HFFc6 (cell line): ENCODE measurements at places on chromosomes 2 and 18.

DNA sequence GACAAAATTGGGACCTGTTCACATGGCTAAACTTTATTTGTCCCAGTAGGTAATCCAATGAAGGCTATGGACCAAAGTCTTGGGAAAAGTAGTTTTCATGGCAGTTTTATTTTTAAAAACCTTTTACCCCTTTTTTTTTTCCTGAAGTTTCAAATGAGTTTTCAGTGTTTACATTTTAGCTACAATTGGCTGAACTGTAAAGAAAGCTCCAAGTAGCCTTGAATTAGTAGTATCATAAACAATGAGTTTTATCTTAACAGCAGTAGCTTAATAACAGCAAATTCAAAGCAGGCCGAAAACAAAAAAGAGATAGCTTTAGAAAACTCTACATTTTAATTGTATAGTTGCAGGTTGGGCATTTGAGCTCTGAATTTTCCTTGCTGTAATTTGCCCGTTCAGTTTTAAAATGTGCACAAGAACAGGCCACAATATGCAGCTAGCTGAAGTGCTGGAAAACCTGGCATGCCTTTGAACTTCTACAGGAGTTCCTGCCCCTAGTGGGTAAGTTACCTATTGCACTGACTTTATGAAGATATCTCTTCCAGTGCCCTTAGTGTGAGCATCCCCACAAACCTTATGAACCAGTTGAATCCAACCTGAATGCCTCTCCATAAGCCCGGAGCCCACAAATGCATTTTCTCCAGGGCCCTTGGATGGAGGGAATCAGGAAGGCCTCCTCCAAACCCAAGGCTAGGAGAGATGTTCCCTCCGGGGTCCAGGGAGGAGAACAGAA lies 106.7 kb downstream of the XRCC5 start:
- peak; percentile 30 for DNase-seq

GRCh38 chr2:98175811-98176210 lies 88.8 kb downstream of the VWA3B start:
- no peak for DNase-seq

DNA sequence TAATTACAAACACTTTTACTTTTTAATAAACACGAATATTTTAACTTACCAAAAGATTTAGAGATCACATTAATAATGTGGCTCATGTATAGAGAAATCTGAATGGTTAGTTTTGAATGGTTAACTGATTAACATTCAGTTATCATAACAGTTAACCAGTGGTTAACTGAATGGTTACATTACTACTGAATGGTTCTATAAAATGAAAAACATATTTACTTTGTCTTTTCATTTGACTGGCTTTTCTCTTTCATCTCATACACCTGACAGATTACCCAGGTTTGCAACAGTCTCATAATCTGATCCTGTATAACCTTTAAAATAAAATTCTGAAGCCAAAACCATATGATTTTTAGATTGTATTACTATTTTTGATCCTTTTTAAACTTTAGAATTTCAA lies 91.9 kb downstream of the EPB41L5 start:
- DNase-seq, result no peak

DNA sequence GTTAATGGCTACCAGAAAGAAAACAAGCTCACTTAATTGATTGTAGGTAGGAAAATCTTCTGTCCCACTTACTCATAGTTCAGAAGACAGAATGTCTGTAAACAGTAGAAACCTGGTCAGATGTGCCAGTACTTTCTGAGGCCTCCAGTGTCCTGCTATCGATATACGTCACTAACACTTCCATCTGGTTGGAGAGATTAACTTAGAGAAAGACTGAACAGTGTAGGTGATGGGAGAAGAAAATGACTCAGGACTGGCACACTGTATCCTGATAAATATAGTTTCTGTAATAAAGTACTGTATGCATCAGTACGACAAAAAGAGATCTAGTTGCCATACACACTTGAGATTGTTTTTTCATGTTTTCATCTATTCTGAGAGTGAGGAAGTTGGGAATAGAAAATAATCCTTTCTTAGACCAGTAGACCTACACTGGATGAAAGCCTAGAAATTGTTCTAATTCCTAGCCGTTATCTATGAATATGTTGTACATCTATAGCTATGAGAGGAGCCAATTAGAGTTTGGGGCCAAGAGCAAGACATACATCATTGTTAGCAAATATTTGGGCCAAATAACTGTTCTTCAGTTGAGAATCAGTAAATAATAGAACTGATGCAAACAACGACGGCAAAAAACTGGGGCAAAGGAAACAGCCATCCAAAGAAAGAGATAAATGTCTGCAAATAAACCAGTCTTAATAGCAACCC lies 105.9 kb downstream of the NAT8 start:
- no peak for DNase-seq

DNA sequence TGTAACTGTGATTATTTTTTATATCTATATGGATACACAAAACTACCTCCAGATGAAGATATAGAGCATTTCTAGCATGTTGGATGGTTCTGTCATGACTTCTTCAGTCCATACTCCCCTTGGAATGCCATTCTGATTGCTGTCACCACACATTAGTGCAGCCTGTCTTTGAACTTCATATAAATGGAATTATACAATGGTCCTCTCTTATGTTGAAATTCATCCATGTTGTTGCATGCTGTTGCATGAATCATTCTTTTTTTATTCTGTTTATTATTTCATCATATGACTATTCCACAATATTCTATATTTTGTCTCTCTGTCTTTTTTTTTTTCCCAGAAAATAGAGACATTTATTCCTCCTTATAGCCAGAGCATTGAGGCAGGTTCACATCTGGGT lies 74.1 kb downstream of the OSBPL6 start:
- DNase-seq, result no peak

- DNase-seq, result peak; percentile 54
Measured at GRCh38 chr18:46035696-46036680, 36.1 kb downstream of the PSTPIP2 start.

GRCh38 chr2:96498021-96498431 lies 7.1 kb downstream of the NEURL3 start:
- DNase-seq, result no peak

- DNase-seq, result no peak
Measured at GRCh38 chr2:239548451-239548871, 147.6 kb upstream of the HDAC4 start.

GRCh38 chr2:202249521-202250253 lies 11.3 kb upstream of the SUMO1 start:
- DNase-seq, result no peak

- DNase-seq, result no peak
Measured at GRCh38 chr2:188810586-188810985, 163.6 kb upstream of the COL3A1 start.

DNA sequence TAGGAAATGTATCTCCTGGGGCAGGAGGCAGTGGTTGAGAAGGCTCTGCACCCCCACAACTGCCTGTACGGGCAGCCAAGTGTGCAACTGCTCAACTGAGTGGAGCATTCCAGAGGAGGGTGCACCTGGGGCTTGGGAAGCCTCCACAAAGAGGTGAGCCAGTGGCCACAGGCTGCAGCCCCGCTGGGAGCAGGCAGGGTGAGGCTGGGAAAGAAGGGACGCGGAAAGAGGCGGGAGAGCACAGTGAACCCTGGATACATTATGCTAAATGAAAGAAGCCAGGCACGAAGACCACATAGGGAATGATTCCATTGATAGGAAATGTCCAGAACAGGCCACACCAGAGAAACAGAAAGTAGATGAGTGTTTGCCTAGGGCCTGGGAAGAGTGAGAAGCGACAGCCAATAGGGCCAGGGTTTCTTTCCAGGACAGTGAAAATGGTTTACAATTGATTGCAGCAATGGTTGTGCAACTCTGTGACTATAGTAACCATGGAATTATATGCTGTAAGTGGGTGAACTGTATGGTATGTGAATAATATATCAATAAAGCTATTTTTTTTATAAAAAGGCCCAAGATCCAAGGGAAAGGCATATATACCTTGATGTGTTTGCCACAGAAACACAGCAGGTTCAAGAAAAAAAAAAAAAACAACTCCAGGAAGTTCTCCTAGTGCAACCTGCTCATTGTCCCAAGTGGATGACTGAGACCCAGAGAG lies 82.4 kb downstream of the DDX1 start:
- DNase-seq, result peak; percentile 25

DNA sequence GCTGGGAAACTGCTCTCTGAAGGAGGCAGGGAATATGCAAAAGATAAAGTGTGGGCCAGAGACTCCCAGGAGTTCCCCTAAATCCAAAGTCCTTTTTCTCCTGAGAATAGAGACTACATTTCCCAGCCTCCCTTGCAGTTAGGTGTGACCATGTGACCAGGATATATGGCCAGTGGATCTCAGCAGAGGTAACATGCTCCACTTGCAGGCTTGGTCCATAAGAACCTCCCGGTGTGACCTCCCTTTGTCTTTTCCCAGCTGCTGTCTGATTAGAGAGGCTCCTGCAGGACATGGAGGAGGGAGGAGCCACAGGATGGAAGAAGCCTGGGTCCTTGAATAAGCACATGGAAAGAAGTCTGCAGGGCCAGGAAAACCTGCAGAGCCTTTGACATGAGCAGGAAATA lies 76.2 kb downstream of the TGFA start:
- no peak for DNase-seq

GRCh38 chr18:63237881-63238692 lies 81.5 kb downstream of the BCL2 start:
- peak; percentile 73 for DNase-seq

DNA sequence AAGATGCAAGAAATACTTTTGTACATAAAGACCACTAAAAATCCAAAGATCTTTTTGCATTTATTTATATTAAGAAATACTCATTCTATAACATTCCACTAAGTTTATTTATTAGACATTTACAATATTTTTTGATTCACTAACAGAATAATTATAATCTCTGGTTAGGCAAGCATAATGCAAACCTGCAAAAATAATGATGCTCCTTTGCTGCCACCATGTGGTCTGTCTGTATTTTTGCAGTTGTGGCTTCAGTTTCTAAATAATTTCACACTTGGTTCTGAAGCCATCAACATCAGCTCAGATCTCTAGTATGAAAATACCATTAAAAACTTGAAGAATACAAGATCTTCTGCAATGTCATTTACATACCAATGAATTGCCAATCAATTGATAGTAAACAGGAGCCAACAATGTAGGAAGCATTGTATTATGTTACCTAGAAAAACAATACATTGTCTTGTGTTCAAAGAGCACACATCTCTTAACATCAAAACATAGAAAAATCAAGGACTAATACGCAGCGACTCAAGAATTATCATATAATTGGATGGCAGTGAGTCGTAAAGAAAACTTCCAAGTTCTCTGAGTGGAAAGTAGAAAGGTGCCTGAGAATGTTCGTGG lies 28.8 kb upstream of the WDR75 start:
- peak; percentile 58 for DNase-seq

GRCh38 chr2:101969723-101970122 lies 22.0 kb upstream of the IL1R2 start:
- no peak for DNase-seq

- DNase-seq, result no peak
Measured at GRCh38 chr2:35447821-35448220, 907.8 kb upstream of the CRIM1 start.

DNA sequence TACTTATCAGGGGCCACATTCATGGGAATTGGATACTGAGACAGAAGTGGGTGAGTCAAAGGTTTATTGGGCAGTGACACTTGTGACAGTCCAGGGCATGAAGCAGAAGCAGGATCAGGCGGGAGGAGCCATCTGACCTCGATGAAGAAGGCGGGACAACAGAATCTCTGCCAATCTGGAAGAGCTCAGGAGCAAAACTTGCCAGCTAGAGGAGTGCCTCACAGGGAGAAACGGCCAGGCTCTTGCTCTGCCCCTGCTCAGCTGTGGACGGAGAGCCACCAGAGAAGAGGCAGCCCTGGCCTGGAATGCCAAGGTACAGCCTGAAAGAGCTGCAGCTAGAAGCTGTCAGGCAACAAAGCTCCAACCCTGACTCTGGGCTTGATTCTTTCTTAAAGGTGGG lies 16.9 kb downstream of the DAW1 start:
- DNase-seq, result no peak

DNA sequence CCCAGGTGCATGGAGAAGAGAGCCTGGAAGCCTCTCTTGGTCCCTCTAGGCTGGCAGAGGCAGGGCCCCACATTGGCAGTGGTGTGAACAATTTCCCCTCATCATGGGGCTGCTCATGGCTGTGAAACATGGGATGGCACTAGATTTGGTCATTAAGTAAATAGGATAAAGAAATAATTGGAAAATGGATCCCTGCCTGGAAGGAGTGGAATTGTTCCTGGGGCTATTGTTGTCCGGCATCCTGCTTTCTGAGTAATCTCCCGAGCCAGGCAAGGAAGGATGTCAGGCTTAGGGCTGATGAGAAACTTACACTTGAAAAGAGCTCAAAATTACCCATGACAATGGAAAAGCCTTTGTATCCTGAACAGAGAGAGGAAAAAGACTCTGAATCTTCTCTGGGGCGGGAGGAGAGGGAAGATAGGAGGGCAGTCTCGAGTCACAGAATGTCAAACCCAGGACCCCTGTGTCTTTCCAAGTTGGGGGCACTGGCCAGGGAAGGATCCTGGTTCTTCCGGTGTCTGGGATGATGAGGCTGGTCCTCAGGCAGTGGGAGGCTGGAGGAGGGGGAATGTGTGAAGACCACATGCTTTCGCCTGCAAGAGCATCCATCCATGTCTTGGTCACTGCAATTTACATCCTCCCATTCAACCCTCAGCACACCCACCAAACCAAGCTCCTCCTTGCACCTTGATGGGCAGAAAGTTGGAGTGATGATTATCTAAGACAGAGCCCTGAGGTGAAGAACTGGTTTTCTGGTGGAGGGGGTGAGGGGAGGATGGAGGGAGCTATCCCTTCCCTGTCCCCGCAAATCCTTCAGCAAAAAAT lies 27.1 kb upstream of the STEAP3 start:
- DNase-seq, result peak; percentile 66

- no peak for DNase-seq
Measured at GRCh38 chr2:240133401-240133800, 2.7 kb downstream of the COPS9 start.

- no peak for DNase-seq
Measured at GRCh38 chr2:209719034-209719433, 52.6 kb upstream of the UNC80 start.

- no peak for DNase-seq
Measured at GRCh38 chr2:43045866-43046265, 180.5 kb downstream of the ZFP36L2 start.

DNA sequence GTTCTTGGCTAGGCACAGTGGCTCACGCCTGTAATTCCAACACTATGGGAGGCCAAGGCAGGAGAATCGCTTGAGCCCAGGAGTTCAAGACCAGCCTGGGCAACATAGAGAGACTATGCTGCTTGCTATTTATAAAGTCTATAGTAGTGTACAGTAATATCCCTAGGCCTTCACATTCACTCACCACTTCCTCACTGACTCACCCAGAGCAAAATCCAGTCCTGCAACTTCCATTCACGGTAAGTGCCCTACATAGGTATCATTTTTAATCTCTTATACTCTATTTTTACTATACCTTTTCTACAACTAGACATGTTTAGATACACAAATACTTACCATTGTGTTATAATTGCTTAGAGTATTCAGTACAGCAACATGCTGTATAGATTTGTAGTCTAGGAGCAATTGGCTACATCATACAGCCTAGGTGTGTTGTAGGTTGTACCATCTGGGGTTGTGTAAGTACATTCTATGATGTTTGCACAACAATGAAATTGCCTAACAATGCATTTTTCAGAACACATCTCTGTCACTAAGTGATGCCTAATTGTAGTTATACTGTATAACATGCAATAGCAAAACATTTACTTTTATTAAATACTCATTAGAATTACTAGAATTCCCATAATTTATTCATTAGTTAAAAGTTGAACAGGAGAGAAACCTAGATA lies 8.8 kb downstream of the DHX57 start:
- DNase-seq, result no peak

- DNase-seq, result no peak
Measured at GRCh38 chr2:102304268-102304667, 7.1 kb upstream of the IL1RL1 start.
